ENCODE measurements at places on chromosomes 16 and 17. TPM values are rescaled to one million over a fixed set of nuclear protein-coding genes. Genes with fewer than 3 reads are reported as not detected.

- DNase-seq, result no peak
Observed at GRCh38 chr17:31398381-31399311, 7.2 kb downstream of the RAB11FIP4 start.

GRCh38 chr16:66712512-66712911, 16.0 kb upstream of the CMTM4 start:
- DNase-seq, result no peak

GRCh38 chr17:29615492-29616299, 7.0 kb downstream of the CORO6 start:
- DNase-seq, result peak; percentile 81

GRCh38 chr17:61783556-61784304, 79.6 kb downstream of the BRIP1 start:
- no peak for DNase-seq

- DNase-seq, result no peak
Observed at GRCh38 chr17:80286638-80286960, 25.9 kb downstream of the RNF213 start.

- no peak for DNase-seq
Observed at GRCh38 chr16:71956486-71956885, 43.7 kb downstream of the PKD1L3 start.

DNA sequence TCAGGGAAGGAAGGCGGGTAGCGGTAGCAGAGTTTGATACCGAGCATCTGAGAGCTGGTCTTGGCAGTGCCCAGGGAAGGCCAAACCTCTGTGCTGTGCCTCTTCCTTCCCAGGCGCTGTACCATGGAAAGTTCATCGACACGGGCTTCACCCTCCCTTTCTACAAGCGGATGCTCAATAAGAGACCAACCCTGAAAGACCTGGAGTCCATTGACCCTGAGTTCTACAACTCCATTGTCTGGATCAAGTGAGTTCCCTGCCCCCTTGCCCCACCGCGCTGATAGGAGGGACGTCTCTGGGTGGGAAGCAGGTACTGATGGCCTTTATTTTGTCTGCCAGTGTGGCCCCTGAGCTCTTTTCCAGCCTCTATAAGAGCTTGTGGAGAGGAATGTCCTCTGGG, 15.4 kb upstream of the CLEC18A start:
- DNase-seq, result no peak

- DNase-seq, result no peak
Observed at GRCh38 chr16:83214671-83215070, 587.9 kb downstream of the CDH13 start.

ABCC3 gene
- 122 TPM for total RNA-seq
